ENCODE measurements at places on chromosomes 5 and 9.

GRCh38 chr5:177275883-177276282, 27.6 kb downstream of the RAB24 start:
- DNase-seq = no peak

DNA sequence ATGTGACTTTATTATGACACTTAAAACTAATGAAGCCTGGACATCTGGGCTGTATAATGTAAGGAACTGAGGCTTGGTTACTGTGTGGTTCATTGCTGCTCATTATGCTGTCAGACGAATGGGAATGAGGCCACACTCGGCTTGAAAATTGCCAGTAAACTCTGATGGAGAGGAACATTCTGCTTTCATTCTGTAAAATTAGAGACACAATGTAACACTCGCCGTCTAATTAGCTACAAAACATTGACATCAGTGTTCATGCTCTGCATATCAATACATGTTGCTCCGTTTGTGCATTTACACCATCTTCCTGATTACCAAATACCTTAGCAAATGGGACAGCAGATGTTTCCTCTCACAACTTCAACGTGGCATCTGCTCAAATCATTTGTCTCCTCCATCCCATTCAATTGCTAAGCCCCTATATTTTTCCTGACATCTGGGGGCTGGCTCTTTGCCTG, 133.0 kb downstream of the SLC28A3 start:
- DNase-seq = no peak

DNA sequence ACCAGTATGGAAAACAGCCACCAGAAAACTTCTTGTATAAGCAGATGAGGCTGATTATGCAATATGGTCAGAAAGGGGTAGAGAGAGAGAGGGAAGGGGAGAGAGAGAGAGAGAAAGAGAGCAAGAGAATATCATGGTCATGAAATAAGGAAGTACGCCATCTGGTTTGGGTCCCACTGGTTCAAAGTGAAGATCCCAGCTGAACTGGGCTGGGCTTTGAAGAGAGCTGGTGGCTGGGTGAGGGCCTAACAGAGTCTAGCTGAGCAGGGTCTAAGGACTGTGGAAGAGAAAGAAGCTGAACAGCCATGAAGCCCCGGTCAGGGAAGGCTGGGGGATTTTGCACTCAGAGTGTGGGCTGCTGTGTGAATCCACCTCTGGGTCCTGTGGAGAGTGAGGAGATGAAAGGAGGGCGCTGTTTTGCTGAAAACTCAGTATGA, 14.6 kb downstream of the TRIM14 start:
- DNase-seq = no peak

DNA sequence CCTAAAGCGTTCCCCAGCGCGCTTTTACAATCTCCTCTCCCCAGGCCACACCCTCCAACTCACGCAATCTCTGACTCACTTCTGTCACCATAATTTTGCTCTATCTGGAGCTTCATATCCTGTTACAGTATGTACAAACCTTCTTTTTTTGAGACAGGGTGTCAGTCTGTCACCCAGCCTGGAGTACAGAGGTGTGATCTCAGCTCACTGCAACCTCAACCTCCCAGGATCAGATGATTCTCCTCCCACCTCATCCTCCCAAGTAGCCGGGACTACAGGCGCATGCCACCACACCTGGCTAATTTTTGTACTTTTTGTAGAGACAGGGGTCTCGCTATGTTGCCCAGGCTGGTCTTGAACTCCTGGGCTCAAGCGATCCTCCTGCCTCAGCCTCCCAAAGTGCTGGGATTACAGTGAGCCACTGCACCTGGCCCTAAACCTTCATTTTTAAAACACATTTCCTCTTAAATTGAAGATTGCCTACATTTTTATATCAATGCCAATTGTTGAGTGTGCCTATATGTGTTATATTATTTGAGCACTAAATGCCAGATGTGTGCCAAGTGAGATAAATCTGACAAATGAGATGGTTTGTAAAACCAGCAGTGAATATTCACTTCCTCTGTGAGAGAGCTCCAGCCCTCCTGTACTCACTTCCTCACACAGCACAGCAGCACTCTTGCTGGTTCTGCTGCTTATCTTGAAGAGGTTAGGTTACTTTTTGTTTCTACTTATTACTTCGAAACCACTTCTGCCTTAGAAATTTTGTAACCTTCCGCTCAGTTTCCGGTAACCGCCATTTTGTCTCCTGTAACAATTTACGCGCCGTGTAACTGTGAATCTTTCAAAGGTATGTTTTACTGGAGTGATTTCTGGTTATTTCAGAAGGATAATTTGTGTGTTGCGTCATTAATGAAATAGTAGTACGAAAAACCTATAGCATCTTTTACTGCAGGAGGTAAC, 57.9 kb downstream of the DOCK8 start:
- DNase-seq = peak; percentile 65

GRCh38 chr5:87340716-87341115, 72.0 kb downstream of the CCNH start:
- no peak for DNase-seq

DNA sequence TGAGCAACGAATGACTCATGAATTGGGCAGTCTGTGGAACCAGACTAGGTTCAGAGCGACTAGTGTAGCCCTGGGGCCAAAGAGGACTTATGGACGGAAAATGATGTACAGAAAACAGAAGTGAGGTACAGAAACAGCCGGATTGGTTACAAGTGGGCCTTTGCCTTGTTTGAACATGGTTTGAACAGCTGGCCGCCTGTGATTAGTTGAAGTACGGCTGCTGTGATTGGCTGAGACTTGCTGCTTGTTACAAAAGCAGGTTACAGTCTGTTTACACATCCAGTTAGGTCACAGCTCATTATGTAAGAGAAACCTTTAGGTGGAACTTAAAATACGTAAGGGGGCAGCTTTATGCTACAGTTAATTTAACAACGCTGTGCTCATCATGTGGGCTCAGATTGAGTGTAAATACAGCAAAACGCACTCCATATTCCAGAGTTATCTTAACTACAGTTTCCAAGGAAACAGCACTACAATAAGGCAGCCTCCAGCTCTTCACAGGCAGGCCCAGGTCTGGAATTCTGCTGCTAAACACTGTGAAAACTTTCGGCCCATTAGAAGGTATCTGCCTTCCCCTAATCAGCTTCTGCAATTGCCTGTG, 6.5 kb downstream of the AMACR start:
- no peak for DNase-seq

DNA sequence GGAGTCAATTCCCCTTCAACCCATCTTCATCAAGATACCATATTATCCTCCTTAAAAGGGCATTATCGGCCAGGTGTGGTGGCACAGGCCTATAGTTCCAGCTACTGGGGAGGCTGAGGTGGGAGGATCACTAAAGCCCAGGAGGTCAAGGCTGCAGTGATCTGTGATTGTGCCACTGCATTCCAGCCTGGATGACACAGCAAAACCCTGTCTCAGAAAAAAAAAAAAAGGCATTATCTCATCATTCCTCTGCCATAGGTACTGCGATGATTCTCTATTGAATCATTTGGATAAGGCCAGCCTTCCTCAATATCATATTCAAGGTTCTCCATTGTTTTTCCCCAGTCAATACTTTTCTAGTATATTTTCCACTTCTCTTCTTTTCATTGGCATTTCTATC, 39.2 kb upstream of the RAB3C start:
- DNase-seq = no peak

GRCh38 chr9:92147030-92147851, 32.0 kb upstream of the SPTLC1 start:
- no peak for DNase-seq

DNA sequence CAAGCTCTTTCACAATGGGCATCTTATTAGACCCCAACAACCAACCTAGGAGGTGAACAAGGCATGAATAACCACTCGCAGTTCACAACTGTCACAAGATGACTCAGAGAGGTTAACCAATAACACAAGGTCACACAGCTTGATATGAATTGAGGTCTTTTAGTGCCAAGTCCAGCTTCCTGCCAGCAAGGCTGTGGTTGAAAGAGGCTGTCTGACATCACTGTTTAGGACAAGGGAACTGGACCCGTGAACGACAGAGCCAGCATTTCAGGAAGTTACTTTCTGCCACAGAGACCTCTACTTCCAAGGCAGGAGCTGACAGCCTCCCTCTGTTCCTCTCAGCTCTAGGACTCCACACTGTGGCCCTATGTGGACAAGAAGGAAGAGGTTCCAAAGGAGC, 53.4 kb upstream of the ALDH1B1 start:
- DNase-seq = no peak

DNA sequence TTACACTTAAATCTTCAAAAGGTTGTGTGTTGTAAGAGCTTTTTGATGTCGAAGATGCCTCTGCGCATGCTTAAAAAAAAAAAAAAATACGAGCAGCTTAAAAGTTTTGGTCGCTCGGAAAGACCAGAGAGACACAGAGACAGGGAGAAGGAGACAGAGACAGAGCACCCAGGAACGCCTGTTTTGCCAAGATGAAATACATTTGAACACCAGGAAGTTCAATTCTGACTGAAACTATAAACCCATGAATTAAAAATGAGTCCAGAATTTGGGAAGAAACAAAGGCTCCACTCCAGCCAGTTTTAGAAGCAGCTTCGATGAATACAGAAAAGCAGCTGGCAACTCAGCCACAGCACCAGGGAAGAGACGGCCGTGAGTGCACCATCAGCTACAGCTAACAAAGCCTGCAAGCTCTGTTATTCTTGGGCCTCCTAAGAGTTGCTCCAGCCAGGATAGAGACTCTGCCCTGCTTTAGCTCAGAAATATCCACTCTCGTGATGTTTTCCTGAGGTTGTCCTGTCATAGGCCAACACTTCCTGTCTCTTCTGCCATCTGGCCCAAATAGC, 2.5 kb upstream of the ZNF474 start:
- no peak for DNase-seq

- no peak for DNase-seq
Observed at GRCh38 chr5:5026409-5026785, 113.7 kb upstream of the ADAMTS16 start.

GRCh38 chr9:32606811-32607210, 28.7 kb downstream of the TAF1L start:
- DNase-seq = no peak

- no peak for DNase-seq
Observed at GRCh38 chr5:8458038-8458383, 589.1 kb downstream of the MTRR start.

DNA sequence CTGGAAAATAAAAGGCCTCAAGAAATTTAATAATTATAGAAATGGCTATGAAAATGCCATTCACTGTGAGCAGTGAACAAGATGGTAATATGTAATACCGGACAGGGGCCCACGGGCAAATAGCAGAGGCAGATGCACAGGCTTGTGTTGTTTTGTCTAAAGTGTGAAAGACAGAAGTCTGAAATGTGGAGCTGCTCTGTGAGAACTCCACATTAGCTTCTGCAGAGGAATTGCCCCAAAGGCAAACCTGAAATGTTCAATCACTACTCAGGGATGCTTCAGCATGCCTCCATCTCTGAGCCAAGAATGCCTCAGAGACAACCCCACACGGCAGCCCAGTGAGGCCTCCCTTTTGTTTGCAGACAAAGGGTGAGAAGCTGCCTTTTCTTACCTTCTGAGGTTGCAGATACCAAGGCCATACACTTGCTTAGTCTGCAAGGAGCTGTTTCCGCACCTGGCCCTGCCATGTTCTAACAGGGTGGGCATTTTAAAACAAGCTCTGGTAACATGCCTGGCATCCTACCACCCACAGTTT, 124.3 kb upstream of the CXCL14 start:
- no peak for DNase-seq

- DNase-seq = no peak
Observed at GRCh38 chr5:154783774-154784460, 28.7 kb downstream of the LARP1 start.

DNA sequence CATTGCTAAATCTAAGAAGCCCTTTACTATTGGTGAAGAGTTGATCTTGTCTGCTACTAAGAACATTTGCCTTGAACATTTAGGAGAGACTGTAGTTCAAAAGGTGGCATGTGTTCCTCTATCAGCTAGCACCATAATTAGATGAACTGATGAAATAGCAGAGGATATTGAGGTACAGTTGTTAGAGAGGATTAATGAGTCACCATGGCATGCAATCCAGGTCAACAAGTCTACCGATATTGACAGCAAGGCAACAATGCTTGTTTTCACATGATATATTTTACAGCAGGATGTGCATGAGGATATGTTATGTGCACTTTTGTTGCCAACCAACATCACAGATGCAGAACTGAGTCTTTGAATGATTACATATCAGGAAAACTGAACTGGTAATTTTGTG, 134.3 kb upstream of the CDH9 start:
- no peak for DNase-seq

DNA sequence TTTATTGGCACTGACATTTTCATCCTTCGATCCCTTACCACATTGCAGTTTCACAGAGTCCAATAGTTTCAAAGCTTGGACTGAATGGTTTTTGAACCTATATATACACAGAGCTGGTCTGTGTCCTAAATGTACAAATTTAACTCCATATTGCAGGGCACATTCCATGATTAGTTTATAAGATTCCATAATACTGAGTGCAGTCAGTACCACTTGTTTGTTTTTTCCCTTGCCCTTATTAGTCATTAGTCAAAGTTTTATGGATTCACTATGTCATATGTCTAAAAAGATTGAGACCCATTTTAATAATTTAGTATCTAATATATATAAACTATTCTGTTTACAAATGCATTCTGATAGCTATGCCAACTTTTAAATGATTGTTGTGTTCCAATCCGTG, 654.8 kb upstream of the MEF2C start:
- DNase-seq = no peak

DNA sequence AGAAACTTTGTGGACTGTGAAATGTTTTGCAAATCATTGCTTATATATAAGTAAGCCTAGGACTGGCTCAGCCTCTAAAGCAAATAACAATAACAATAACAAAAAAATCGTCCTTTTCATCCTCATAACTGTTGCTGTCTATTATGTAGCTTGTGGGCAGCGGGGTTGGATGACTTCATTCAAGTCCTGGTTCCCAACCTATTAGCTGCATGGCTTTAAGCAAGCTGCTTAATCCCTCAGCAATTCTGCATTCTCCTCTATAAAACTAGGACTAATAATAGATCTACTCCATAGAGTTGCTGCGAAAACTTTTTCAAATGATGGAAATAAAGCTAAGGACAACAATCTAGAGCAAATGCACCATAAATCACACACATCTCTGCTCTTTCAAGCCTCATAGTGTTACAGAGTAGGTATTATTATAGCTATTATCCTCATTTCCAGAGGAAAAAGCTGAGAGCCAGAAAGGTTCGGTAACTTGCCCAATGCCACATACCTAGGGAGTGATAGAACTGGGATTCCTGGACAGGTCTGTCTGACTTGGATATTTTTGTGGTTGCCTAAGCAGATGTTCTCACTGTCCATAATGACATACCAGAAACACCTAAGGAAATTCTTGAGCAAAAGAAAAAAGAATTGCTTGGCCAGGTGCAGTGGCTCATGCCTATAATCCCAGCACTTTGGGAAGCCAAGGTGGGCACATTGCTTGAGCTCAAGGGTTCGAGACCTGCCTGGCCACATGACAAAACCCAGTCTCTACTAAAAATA, 98.8 kb upstream of the ADRA1B start:
- no peak for DNase-seq

GRCh38 chr5:62506659-62507460, 71.8 kb upstream of the LRRC70 start:
- DNase-seq = no peak
